HFFc6 (cell line): ENCODE measurements at places on chromosomes 2 and 18.

DNA sequence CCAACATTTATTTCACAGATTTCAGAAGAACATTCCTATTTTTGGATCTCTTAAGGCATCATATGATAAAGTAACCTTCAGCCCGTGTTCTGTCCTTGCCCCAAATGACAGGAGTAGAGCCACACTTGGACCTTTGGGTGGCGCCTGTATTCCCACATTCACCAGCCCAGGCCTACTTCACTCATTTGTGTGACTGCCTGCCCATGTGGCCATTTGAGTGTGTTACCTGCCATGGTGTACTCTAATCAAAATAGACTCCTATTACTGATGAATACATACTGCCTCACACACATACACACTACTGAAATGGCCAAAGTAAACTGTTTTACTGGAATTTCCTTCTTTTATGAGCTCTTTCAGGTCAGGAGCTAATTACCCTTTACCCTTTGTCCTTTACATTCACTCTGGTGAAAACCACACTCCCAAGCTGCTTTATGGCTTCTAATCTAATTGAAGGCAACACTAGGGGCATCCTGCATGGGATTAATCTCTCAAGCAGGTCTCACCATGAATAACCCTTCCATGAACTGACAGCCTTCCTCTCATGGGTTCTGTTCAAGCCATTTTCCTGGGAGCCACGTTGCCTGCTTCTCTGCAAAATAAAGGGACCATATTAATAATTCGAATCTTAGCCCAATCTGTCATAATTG is 271.0 kb upstream of the GALNT5 start:
- no peak for DNase-seq

DNA sequence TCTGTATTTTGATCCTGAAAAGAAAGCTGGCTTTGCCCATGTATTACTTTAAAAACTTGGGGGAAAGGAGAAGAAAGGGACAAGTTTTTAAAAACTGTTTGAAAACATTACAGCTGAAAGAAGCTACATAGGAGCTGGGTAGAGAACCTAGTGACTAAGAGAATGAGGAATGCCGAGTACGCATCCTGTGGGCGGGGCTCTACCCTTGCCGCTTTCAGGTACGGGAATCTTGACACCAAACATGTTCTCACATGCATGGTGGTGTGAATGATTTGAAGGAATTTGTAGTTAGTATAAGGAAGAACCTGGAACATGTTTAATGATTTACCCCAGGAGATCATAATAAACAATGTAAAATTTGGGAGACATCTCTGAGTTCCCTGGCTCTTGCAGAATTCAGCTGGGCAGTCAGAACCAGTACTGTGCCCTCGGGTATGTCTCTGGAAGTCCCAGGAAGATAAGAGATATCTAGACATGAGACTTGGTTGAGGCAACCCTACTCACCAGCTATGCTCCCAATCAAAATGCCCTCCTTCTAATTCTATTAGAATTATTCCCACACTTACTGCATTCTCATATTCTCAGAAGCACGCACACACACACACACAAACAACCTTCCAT is 16.5 kb upstream of the TGFA start:
- DNase-seq, result no peak

- DNase-seq, result no peak
Observed at GRCh38 chr2:240731178-240731545, 39.5 kb downstream of the AQP12A start.

GRCh38 chr2:68050353-68050752 is 12.5 kb downstream of the C1D start:
- DNase-seq, result no peak

DNA sequence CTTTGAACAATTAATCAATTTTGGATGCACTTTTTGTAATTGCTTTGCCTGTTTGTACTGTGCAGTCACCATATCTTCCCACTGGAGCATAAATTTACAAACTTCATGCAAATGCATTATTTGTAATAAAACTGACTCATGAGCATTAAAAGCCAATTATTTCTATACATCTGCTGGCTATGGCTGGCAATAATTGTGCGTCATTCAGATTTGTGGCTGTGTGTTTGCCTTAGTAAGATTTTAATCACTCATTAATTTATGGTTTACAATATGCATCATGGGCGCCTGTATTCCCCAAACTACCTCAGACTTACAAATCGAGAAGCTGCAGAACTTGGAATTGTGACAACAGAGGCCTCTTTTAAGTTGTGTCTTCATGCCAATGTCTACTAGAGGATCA is 132.4 kb upstream of the TRIB2 start:
- DNase-seq, result no peak

DNA sequence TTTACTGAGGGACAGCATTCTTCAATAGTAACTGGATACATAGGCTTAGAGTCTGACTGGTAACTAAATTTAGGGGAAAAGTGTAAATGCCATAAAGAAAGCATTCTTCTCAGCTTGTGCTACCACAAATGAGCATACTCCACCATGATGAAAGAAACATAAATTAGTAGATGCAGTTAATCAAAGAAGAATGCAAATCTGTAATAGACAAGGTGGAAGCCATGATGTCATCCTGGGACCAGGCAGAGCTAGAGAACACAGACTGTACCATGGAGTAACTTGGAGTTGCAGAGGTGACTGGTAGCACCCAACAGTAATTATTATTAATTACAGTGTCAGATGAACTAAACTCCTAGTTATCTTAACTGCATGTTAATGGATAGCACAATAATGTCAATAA is 51.7 kb downstream of the RBKS start:
- DNase-seq, result no peak

DNA sequence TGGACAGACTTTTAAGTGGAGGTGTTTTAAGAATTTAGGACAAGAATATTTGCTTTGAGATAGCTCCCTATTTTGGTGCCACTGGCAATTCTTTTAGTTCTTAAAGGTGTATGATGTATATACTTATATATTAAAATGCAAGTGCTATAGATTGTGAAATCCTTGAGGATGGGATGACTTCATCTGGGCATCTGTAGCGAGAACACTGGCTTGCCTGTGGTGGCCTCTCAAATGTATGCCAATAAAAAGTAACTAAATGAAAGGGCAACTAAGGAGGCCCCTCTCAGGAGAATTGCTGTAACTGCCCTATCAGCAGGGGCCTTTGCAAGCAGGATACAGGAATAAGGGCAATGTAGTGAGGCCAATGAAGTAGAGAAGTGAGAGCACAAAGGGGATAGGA is 2.6 kb upstream of the THUMPD2 start:
- no peak for DNase-seq

DNA sequence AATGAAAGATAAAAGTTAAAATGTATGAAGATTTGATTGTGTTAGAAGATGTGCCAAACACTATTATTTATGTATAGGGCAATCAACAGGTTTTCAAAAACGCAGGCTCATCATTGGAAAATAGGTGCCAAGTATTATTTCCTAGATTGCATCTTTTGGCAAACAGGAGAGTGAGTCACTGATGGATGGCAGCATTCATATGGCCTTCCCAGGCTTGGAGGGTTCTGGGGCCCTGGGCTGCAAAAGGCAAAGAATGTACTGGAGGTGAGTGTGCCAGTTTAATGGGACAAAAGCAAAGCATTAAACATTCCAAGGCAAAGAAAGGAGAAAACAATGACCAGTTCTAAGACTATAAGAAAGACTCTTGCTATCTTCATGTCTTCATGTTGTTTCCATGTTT is 379.4 kb downstream of the RIT2 start:
- no peak for DNase-seq

- DNase-seq, result no peak
Observed at GRCh38 chr2:48126162-48126561, 219.9 kb upstream of the FBXO11 start.

GRCh38 chr2:113069676-113070605 is 2.2 kb downstream of the IL1F10 start:
- DNase-seq, result no peak

DNA sequence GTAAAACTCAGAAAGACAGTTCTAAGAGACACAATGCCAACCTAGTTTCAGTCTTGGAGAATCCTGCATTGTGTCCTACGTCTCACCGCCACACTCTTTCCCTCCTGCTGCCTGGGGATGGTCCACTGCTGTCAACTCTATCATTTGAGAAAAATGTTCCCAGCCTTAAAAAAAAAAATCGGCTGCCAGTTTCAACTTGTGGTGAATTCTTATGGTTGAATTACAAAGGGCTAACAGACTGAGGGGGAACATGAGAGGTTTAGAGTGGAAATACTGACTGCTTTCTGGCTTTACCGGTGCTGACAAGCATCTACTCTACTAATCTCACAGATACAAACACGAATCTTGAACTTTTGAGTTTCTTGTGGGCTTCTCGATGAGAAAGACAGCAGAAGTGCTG is 74.0 kb downstream of the NAB1 start:
- no peak for DNase-seq
